EL (cell line): ENCODE measurements at places on chromosomes 1 and 21.

DNA sequence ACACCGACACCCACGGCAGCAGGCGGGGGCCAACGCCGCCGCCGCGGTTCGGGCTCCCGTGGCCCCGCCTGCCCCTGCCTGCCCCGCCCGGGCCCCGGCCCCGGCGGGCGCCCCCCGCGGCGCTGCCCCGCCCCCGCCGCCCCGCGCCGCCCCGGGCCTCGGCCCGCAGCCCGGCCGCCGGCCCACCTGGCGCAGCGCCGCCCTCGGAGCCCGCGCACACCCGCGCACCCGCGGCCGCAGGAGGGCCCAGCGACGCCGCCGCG lies at the start of gene WNT3A:
TSS of gene WNT3A (plus strand) at position 213 of the 263 bp plus-strand sequence. CDS start 131 bp downstream, outside the sequence.
- DNase-seq: no peak

- DNase-seq: peak; percentile 95
These were observed at the start of gene LRRC40 for GRCh38 chr1:70205434-70206118. TSS of gene LRRC40 (minus strand) at chr1:70205579. CDS start at chr1:70205540, 39 bp downstream.

- DNase-seq: no peak
These were observed 123.5 kb upstream of the HOOK1 start for GRCh38 chr1:59691261-59691660.

DNA sequence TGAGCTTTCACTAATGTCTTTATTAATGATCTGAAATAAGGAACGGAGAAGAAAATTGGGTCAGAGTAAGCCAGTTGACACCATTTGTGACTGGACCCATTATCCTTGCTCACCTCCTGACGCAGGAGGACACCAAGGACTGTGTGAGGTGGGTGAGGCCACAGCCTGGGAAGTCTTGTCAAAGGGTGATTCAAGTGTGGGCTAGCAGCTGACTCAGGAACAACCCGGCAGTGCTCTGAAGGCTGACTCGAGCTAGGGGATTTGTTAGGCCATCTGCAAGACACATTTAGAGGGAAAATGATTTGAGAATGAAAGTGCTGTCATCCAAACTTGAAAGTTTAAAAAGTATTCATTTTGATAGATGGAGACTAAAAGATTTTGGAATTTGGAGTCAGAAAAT lies 21.2 kb downstream of the PRRX1 start:
- DNase-seq: peak; percentile 75

DNA sequence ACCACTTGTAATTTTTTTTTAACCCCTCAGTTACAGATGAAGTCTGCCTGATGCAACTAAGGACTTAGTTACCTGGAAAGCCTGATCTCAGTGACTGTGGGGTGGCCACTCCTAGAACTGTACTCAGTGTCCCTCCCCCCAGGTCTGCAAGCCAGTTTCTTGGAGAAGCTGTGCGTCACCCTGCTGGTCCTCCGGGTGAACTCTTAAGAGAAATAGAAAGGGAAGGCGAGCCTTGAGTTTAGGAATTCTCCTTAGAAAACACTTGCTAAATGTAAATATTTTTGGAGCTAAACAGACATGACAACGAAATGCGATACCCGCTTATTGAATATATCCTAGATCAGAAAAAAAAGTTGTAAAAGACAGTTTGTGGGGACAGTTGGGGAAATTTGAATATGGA lies 730 bp downstream of the SLC16A4 start:
- DNase-seq: peak; percentile 74

GRCh38 chr1:40802742-40803113 lies 19.1 kb downstream of the KCNQ4 start:
- no peak for DNase-seq

DNA sequence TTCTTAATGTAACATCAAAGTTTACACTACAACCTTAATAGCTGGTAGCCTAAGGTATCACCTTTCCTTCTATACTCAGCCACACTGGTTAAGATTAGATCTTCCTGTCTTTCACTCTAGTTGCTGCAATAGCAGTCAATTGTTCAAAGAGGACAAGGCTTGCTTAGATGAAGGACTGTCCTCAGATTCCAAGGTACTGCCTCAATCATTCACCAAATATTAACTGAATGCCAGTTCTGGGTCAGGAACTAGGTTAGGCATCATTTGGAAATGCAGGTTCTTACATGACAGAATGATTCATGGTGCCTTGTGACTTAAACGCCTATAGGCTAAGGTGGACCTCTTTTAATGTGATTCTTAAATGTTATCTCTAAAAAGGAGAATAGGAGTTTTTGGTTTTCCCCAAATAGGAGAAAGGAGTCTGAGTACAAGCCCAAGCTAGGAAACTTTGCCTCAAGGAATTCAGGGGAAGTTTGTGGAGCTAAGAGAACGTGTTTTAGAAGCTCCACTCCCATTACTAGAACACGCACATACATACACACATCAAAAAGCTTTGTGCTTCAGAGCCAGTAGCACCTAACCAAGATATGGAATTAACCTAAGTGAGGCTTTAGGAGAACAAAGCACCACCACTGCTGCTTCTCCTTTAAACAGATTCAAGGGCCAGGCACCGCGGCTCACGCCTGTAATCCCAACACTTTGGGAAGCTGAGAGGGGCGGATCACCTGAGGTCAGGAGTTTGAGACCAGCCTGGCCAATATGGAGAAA lies 8.5 kb upstream of the WDR47 start:
- no peak for DNase-seq

- DNase-seq: no peak
These were observed 14.7 kb upstream of the CD53 start for GRCh38 chr1:110857964-110858948.

DNA sequence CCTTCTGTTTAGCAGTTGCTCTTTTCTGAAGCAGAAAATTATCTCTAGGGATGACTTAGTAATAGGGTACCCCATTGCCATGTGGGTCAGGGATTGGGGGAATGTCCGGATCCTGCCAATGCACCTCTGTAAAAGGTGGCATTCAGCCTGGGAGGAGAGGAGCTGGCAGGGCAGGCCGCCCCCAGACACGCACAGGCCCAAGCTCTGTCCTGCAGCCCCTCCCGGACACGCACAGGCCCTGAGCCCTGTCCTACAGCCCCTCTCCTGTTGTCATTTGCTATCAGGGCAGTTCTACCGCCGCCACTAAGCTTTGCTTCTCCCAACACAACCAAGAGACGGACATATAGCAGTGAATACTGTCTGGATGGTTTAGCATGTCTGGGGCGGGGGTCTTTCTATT lies 219.1 kb downstream of the SDCCAG8 start:
- DNase-seq: no peak

- DNase-seq: peak; percentile 92
These were observed 20.7 kb downstream of the CD34 start for GRCh38 chr1:207890136-207890738.

DNA sequence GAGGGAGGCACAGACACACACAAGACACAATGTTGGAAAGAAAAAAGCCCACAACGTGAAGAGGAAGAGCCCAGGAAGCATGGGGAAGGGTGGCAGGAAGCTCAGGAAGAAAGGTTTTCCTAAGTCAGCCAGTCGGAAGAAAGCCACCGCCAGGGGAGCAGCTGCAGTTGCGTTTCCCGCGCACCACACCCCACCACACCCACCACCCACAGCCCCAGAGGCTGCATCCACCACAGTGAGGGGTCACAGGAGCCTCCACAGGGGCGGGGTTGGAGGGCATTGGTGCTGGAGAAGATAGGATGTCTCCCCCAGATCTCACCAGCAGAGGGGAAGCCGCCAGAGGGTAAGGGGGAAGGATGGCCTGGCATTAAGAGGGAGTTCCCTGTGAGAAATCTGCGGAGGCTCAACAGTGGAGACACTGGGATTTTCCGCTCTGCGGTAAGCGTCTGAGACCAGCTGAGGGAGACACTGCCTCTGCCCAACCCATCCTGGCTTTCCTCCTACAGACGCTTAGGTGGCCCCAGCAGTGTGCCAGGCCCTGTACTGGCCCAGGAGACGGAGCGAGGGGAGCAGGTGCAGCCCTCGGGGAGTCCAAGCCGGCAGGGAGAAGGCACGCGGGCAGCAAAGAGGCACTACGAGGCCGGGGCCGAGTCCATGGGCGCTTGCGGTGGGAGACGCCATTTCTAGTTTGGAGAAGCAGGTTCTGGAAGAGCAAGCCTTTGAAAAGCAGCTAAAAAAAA lies 19.8 kb downstream of the PGLYRP3 start:
- DNase-seq: no peak

DNA sequence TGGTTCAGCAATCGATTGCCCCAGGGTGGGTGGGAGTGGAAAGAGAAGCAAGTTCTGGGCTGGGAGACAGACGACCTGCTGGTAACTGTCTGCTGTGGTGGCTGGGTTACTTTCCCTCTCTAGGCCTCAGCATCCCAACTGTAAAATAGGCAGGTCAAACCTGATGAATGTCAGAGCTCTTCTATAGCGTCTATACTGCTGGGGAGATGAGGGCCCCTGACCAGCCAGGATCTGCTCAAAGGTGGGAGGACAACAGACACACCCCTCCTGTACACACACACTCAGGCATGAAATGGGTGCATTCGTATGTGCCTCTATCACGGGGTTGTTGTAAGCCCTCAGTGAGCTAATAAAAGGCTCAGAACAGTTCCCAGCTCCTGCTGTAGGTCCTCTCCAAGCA lies 12.7 kb upstream of the EPHB2 start:
- no peak for DNase-seq

- peak; percentile 5 for DNase-seq
These were observed 5.0 kb upstream of the CLCA4 start for GRCh38 chr1:86541859-86542258.

- DNase-seq: no peak
These were observed 267.7 kb downstream of the ZNF648 start for GRCh38 chr1:181793831-181794230.

DNA sequence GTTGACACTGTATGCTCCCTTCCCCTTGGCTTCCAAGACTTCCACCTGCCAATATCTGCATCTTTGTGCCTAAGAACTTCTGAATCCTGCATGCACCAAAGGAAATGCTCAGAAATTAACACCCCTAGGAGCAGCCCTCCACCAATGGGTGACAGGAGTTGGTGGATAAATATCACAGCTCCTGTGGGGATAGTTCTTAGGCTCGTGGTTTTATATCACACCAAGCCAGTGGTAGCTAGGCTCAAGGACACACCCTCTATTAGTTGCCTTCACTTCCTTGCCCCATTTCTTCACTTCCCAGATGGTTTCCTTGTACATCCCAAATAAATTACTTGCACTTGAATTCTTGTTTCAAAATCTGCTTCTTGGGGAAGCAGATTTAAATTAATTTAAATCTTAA lies 16.9 kb upstream of the CDC14A start:
- DNase-seq: no peak

DNA sequence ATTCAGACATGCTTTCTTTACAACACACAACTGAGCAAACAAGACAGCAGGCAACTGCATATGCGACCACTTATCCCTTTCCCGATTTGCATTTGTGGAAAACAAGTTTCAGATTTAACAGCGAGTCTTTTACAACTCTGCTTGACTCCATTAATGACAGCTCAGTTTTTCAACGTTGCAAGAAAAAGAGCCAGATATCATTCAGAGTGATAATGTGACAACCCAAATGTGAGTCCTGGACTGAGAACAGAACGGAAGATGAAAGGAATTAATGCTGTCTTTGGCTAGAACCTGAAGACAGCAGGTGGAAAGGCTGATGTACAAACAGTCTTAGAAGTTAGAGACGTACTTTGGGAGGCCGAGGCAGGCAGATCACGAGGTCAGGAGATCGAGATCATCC lies 83.0 kb upstream of the C8B start:
- no peak for DNase-seq

GRCh38 chr1:201561195-201561564 lies 22.3 kb downstream of the NAV1 start:
- DNase-seq: peak; percentile 27

DNA sequence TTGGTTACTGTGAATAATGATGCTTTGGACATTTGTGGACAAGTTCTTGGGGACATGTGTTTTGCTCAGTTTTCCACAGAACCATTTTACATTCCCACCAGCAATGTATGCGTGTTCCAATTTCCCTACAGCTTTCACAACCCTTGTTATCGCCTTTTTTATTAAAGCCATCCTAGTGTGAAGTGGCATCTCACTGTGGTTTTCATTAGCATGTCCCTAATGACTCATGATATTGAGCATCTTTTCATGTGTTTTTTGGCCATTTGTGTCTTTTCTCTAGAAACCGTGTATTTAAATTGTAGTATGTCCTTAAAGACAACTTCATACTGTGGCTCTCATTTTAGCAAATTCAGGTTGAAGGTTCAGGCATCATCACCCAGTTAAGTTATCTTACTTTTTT lies 132.1 kb downstream of the TGFBR3 start:
- no peak for DNase-seq

- no peak for DNase-seq
These were observed 24.2 kb upstream of the PHGDH start for GRCh38 chr1:119687434-119688079.

GRCh38 chr1:31517301-31517700 lies 59.0 kb upstream of the TINAGL1 start:
- no peak for DNase-seq
